Erythroblast (primary cell): ENCODE measurements at places on chromosomes 5 and 9.

- DNase-seq, result no peak
Measured at GRCh38 chr5:68087866-68088265, 127.7 kb upstream of the PIK3R1 start.

GRCh38 chr9:72728031-72728770, 206.8 kb downstream of the TMC1 start:
- DNase-seq, result no peak

DNA sequence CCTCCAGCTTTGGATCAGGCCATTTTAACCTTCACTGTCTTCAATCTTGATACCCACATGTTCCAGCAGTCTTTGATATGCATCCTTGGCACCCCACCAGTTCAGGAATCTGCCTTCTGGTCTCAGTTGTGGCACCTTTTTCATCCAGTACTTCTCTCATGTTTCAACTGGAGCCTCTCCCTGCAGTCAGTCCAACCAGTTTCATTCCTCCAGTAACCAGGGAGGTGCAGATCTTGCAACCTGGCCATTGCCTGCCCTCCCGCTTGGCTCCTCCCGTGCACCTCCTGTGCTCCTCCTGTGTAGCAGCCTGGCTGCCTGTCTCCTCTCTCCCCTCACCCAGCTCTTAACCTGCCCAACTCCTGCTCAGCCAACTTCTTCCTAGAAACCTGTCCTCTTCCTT, 20.2 kb downstream of the FUBP3 start:
- DNase-seq, result no peak

- no peak for DNase-seq
Measured at GRCh38 chr9:107228496-107229039, 54.5 kb upstream of the RAD23B start.

DNA sequence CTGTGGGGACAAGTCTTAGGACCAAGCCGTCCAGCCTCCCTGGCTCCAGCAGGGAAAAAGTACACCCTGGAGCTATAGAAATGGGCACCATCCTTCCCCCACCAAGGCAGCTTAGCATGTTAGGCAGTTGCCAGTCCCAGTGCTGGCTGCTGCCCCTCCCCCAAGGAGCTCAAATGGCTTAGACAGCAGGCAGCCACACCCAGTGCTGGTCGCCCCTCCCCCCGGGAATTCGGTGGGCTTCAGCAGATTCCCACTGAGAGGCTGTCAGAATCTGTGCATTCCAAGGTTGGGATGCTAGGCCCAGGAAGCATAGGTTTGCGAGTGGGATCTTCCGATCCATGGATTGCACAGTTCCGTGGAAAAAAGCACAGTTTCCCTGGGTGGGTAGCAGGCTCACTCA, 105.2 kb upstream of the ITGA1 start:
- no peak for DNase-seq

GRCh38 chr9:99778308-99778707, 43.4 kb upstream of the NR4A3 start:
- no peak for DNase-seq
